Hematopoietic multipotent progenitor cell treated with erythropoietin and hydrocortisone succinate and interleukin-3 and kit ligand, for 6 days (in vitro differentiated cells): ENCODE measurements at places on chromosomes 12 and 14.

DNA sequence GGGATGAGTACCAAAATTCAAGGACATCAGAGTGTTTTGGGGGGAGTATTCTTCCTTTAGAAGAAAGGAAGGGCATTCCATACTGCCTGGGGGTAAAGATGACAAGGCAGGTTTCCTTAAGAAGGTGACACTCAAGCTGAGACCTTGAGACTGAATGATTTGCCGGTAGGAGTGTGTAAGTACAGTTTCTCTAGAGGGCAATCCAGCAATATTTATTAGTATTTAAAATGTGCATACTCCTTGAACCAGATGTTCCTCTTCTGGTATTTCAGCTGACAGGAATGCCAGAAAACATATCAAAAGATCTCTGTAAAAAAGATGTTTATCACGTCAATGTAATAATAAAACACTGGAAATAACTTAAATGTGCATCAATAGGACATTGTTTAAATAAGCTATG is 106.4 kb upstream of the TMCC3 start:
- no peak for DNase-seq

- no peak for DNase-seq
Measured at GRCh38 chr14:34049790-34050189, 98.9 kb upstream of the EGLN3 start.

GRCh38 chr12:110917467-110917866 is 2.9 kb downstream of the MYL2 start:
- no peak for DNase-seq

GRCh38 chr14:36295642-36296627 is 24.5 kb downstream of the MBIP start:
- no peak for DNase-seq

GRCh38 chr12:7857971-7858370 is 14.7 kb downstream of the SLC2A14 start:
- DNase-seq, result no peak

DNA sequence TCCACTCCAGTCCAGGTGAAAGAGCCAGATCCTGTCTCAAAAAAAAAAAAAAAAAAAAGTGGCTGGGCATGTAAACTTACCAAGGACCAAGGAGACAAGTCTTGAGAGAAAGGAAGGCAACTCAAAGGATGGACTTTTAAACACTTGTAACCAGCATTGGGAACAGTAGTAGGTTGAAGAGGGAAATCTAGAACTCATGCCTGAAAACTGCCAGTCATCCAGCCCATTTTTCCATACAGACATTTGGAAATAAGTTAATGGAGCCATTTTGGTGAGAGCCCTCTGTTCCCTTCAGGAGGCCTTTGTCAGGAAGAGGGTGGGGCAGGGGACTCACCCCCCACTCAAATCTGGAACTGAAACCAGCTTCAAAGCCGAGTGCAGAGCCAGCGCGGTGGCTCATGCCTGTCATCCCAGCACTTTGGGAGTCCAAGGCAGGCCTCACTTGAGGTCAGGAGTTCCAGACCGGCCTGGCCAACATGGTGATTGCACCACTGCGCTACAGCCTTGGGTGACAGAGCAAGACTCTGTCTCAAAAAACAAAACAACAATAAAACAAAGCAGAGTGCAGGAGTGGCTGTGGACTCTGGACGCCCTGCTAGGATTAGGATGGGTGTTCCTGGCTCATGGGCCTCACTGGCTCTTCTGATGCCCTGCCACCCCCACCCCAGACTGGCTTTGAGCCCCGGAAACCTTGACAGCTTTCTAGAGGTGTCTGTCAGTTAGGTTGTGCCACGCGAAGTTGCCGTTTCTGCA is 1.6 kb upstream of the MLXIP start:
- DNase-seq, result no peak

- DNase-seq, result no peak
Measured at GRCh38 chr12:108169708-108170107, 40.6 kb downstream of the WSCD2 start.

- peak; percentile 77 for DNase-seq
Measured at GRCh38 chr14:55580470-55581341, 699 bp downstream of the KTN1 start.

DNA sequence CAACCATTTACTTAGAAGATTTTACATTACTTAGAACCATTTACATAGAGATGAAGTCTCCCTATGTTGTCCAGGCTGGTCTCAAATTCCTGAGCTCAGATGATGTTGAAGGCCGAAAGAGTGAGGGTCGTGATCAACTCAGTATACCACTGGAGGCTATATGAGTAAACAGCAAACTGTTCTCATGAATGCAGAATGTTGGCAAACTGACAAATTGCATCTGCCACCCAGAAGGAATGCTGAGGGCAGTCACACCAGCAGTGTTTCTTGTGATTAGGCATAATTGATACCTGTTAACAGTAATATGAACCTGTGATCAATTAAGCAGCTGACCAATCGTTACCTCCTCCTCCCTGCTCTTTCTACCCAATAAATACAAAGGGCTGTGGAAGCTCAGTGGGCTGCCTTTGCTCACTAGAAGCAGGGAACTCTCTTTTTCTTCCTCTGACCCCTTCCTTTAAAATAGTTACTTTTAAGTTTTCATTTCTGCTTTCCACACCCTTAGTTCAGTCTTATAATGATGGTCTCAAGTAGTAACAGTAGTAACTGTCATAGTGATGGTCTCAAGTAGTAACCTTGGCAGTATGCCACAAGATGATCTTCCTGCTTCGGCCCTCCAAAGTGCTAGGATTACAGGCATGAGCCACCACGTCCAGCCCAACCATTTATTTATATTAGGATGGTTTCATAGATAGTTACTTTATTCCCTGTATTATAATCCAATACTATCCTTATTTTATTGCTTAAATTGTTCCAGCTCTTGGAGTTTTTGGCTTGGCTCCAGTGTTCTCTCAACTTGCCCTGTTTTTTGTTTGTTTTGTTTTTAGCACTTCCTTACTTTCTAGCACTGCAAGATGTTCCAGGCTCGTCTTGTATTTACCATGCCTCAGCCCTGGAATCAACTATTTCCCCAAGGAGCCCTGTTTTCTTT is 25.8 kb downstream of the LIMA1 start:
- DNase-seq, result no peak

- DNase-seq, result no peak
Measured at GRCh38 chr12:115343008-115343407, 659.0 kb upstream of the TBX3 start.

DNA sequence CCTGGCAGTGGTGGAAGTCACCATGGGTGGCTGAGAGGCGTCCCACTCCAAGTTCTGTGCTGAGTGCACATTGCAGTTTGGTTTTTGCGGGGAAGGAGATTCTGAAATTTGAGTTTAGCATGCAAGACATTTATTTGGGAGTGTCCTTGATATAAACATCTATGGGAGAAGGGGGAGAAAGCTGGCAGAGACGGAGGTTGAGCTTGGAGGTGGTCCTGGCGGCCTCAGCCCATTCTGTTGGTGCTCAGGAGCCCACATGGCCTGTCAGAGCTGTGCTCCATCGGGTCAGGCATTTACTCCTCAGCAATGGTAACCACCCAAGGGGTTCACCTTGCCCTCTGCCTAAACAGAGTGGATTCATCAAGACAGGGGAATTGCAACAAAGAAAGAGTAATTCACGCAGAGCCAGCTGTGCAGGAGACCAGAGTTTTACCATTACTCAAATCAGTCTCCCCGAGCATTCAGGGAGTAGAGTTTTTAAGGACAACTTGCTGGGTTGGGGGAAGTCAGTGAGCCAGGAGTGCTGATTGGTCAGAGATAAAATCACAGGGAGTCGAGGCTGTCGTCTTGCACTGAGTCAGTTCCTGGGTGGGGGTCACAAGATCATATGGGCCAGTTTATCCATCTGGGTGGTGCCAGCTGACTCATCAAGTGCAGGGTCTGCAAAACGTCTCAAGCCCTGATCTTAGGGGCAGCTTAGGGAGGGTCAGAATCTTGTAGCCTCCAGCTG is 323.3 kb upstream of the TMEM132C start:
- DNase-seq, result no peak

DNA sequence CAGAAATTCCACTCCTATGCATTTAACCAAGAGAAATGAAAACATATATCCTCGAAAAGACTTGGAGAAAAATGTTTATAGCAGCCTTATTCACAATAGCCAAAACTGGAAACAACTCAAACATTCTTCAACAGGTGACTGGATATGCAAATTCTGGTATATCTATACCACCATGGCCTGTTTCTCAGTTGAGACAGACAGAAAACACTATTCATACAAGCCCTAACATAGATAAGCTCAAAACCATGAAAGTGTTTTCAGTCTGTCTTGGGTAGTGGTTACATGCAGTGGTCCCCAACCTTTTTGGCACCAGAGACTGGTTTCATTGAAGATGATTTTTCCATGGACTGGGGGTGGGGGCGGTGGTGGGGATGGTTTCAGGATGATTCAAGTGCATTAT is 83.8 kb downstream of the SRGAP1 start:
- no peak for DNase-seq

DNA sequence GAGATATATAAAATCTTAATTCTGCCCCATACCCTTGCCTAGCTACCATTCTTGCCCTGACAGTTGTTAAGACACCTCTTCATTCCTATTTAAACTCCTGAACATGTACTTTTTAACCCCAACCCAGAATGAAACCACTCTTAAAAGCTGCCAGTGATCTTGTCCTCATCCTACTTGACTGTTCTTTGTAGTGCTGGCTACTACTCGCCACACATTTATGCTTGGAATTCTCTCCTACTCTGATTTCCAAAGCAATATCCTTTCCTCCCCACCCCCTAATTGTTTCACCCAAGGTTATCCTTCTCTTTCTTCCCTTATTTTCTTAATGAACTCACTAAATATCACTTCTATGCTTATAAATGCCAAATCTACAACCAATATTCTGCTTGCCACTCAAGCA is 4.1 kb downstream of the NFYB start:
- DNase-seq, result no peak

DNA sequence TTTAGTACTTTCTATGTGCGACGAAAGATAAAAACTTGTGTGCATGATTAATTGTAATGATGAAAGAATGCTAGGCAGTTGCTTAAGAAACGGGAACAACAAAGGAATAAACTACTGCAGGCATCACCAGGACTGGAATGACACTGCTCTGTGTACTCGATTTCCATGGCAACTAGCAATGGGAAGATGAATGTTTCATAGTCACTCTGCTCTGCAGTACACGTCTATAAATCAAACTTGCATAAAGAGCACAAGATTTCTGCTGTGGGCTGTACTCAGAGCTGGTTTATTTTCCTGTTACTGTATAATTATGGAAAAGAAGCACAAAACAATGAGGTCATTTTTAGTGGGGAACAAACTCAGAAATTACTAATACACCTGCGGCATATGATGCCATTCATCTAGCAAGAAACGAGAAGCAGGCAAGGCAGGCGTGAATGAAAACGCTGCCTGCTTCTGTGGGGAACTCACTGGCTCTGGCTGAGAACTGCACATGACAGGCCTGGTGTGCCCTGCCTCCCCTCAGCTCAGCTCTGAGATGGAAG is 41.8 kb downstream of the EFCAB11 start:
- DNase-seq, result peak; percentile 13

DNA sequence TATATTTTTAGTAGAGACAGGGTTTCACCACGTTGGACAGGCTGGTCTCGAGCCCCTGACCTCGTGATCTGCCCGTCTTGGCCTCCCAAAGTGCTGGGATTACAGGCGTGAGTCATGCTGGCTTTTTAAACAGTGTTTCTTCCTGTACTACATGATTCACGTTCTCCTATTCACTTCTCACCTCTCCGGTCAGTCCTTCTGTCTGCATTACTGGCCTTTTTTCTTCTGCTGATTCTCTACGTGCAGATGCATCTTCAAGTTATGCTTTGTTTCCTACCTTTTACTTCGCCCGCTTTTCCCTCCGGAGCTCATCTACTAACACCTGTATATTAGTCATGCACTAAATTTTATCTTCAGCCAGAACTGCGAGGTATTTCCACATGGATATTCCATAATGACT is 296.2 kb upstream of the FLRT2 start:
- no peak for DNase-seq

DNA sequence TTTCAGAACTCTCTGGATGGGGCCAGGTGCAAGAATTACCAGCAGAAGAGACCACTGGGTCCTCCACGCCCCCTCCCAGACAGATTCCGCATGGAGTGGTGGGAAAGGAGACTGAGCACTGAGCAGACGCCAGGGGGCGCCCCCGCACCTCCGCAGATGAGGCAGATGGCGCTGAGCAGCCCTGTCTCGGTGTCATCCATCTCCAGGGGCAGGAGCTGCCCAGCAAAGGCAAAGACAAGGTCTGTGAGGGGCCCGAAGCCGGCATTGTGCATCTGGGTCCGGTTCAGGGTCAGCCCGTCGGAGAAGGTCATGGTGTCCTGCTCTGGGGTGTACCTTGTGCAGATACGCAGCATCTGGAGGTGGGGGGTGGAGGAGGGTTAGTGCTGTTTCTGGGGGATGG is 6.3 kb upstream of the ITGB7 start:
- DNase-seq, result peak; percentile 89

- DNase-seq, result no peak
Measured at GRCh38 chr12:111033281-111034082, 113.1 kb upstream of the MYL2 start.

- DNase-seq, result no peak
Measured at GRCh38 chr12:15774819-15775218, 14.4 kb downstream of the EPS8 start.

- no peak for DNase-seq
Measured at GRCh38 chr12:23671881-23672280, 277.6 kb downstream of the SOX5 start.

- DNase-seq, result no peak
Measured at GRCh38 chr12:52199294-52199919, 7.6 kb upstream of the KRT80 start.

- no peak for DNase-seq
Measured at GRCh38 chr12:116201908-116202307, 75.6 kb downstream of the MED13L start.

GRCh38 chr12:79439175-79439825 is 251.5 kb downstream of the PAWR start:
- DNase-seq, result no peak

DNA sequence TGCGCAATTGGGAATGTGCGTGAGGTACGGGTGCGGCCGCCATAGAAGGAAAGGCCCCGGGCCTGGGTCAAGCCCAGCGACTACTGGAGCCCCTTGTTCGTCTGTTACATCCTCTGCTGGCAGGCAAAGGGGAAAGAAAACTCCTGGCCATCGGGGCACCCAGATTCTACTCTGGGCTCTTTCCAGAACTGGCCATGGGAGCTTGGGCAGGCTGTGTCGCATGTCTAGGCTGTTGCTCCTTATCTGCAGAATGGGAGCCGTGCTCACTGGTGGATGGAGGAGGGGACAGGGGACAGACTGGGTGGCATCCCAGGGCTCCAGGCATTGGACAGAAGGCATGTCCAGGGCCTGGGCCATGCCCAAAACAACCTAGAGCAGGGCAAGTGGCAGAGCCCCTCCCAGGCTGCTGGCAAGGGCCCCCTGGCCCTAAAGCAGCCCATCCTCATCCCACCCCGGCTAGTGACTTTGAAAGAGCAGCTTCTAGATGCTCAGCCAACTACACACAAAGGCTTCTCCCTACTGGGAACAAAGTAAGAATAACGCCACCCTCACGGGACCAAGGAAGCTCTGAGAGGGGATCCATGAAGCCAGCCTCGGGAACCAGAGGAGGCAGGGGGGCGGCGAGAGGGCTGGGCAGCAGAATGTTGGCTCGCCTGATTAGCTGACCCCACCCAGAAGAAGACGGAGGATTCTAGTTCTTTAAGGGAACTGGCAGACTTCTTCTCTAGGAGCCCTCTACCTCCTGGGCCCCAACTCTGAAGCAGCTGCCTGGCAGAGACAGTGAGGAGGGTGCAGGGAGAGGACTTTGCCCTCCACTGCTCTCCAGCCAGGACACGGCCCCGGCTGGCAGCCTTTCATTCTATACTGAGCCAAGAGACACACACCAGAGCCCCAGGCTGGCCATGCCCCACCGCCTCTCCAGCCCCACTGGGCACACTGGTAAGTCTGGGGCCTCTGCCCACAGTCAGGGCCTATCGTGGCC is 96.8 kb downstream of the SINHCAF start:
- no peak for DNase-seq

GRCh38 chr14:60357551-60358149 is 108.6 kb downstream of the PPM1A start:
- no peak for DNase-seq
